Mesendoderm (in vitro differentiated cells): ENCODE measurements at places on chromosomes 5 and 9.

GRCh38 chr5:73966451-73966850 is 340.5 kb downstream of the ARHGEF28 start:
- DNase-seq = no peak

GRCh38 chr5:137656558-137656957 is 79.3 kb downstream of the KLHL3 start:
- DNase-seq = no peak

DNA sequence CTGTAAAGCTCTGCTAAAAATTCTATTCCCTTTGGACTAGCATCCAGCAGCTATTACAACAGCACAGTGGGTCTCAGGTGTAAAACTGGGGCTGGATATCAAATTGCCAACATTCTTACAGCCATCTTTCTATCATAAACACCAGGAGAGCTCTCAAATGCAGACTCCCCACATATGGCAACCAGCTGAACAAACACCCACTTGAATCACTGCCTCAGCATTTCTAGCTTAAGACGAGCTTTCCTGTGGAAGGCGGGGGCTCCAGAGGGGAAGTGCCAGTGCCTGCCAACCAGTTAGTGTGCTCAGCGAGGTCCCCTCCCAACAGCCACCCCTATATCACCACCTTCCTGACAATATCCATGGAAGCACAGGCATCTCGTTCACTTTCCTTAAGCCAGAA is 62.2 kb downstream of the IPPK start:
- no peak for DNase-seq

- no peak for DNase-seq
Measured at GRCh38 chr9:137476856-137477255, 17.7 kb upstream of the NSMF start.

DNA sequence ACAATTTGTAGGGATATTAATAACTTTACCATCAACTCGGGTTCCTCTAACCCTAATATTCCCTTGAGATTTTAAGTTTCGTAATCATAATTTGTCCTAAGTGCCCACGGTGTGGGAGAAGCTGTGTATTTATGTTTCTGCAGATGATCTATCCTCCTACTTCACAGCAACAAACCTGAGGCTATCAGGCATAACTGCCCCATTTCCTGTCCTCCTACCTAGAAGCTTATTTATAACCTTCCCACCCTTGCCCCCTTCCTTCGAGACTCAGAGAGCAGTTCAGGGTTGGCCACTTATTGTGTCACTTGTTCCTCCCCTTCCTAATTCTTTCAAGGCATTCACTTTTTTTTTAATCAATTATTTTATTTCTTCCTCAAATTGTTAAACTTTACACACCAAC is 29.6 kb upstream of the LCP2 start:
- DNase-seq = no peak

DNA sequence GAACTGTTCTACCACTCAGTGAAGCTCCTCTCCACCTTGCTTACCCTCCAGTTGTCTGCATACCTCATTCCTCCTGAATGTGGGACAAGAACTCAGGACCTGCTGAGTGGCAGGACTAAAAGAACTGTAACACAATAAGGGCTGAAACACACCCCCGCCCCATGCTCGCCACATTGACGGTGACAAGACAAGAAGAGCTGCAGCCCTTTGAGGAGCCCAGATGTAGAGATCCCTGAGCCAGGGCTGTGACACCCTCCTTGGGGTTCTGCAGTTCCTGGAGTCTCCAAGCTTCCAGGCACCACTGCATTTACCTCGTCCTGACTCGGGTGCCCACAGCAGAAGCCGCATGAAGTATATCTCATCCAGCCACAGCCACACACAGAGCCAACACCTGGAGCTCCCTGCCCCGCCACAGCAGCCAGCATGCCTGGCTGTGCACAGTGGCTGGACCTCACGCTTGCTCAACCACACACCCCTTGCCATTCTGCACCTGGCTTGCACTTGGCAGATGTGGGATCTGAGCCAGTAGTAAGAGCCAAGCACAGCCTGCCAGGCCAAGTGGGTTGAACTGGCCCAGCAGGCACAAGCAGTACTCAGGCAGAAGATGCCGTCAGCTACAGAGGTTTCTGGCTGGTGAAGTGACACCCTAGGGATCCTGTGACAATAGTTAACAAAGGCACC is 166.1 kb downstream of the RNF180 start:
- DNase-seq = no peak

DNA sequence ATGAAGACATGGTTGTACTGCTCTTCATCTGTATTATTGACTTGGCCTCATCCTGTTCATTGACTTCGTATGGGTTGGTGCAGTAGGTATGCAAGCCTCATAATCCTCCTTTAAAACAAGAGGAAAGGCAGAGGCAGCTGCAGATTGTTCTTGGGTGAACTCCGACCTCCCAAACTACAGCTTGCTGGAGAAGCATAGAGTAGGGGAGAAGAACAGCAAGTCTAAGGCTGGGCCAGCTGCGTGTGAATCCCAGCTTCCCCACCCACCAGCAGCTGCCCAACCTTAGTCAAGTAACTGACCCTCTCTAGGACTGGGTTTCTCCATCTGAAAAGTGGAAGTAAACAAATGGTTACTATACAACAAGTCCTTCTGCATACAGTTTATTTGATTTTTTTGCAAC is 114.5 kb upstream of the WWC1 start:
- DNase-seq = no peak

DNA sequence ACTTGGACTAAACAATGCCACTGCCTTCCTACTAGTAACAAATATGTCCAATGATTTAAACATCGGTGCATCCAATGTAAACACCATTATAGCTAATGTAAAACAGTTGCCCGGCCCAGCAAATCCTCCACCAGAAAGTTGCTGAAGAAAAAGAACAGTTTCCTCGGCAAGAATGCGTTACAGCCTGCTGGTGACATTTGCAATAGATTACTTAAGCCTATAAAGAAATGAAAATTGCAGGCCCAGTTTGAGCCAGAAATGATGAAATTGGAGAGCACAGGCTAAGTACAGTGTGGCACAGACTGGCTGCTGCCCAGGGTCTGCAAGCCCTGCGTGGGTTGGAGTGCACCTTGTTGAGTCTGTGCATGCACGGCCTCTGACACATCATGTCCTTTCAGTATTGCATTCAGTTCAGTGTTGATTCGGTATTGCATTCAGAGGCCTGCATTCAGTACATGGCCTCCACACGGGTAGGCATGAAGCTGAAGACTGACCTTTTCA is 406.0 kb upstream of the KLF4 start:
- DNase-seq = no peak

DNA sequence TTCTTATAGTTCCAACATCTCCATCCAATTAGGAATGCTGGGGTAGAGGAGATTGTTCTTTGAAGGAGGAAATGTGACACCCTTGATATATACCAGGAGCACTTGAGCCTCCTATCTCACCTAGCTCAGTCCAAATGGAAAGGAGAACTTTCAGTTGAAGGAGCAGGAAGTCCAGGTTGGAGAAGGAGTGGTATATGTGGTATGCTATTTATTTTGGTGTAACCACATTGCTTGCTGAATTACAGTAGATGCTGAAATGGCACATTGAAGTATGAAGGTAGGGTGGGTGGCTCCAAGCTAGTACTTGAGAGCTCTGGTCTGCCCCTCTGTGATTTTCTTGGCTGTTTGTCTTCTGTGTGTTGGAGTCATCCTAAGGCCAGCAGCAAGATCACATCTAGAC is 6.1 kb downstream of the CSNK1G3 start:
- DNase-seq = peak; percentile 43

DNA sequence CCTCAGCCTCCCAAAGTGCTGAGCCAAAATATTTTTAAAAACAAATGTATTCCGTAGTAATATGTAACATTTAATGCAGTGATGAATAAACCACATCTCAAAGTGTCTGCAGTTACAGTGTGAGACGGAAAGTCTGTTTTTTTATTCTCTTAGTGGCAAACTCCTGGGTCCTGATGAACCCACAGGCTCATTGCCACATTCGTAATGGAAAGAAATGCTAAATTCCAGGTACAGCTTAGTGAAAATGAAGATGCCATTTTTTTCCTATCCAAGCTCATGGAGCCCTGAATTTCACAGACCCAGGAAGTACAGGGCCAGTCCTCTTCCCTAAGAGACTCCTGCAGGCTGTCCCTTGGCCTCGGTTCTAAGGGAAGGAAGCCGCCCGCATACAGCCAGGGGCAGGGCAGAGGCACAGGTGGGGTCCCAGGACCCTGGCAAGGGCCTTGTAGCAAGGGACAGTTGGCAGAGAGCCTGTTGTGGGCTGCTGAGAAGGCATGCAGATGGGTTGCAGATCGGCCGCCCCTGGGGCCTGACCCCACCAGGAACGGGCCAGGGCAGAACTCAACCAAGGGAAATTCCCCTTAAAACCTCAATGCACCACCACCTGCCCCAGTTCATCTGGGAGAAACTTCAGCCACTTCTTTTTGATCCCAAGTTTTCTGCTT is 36.2 kb downstream of the IPPK start:
- no peak for DNase-seq

DNA sequence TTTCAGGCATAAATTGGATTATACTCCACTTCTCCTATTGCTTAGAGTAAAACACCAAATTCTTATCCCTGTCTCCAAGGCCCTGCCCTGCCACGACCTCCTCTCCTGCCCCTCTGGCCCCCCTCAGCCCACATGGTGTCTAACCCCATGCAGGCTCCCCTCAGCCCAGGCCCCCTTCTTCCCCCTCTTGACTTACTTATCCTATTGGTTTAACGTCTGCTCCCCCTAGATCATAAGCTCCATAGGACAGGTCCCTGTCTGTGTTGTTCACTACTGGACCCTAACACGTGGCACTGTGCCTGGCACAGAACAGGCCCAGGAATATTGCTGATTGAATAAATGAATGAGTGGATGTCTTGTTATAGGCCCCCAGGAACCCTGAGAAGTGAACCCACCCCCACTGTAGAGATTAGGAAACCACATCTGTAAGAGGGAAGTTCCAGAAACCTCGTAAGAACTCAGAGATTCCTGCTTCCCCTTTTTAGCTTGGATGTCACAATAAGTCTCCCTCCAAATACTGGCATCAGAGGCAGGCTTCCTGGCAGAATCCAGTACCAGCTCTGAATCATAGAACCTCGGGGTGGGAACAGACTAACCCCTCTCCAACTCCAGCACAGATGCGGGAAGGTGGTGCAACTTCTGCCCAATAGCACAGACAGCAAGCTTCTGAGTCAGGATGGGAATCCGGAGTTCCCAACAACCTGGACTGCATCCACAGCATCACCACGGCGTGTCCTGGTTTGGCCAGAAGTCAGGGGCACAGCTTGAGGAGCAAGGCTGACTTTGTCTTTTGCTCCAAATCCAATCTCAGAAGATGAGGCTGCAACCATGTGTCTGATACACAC is 31.5 kb downstream of the HRH2 start:
- DNase-seq = no peak

- DNase-seq = no peak
Measured at GRCh38 chr9:110509792-110510191, 69.7 kb downstream of the SVEP1 start.

DNA sequence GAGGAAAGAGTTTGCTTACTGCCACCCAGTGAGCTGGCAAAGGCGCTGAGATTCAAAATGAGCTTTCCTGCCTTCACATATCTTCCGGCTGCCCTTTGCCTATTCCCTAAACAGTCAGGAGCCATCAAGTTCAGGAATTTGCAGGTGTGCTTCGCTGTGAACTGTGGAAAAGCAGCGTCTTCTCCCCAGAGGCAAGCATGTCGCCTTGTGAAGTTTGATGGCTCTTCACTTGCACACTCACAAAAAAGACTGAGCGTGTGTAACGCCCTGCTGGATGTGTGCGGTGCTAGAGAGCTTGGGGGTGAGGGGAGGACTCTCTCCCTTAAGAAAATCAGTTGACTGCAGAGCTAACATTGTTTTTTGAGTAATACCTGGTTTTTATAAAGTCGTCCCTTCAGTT is 288.7 kb downstream of the DOCK8 start:
- peak; percentile 9 for DNase-seq

GRCh38 chr9:136662656-136663581 is at the start of gene EGFL7:
Gene EGFL7 (plus strand): TSS chr9:136662916. CDS start chr9:136668283, 5,367 bp downstream.
- DNase-seq = no peak

DNA sequence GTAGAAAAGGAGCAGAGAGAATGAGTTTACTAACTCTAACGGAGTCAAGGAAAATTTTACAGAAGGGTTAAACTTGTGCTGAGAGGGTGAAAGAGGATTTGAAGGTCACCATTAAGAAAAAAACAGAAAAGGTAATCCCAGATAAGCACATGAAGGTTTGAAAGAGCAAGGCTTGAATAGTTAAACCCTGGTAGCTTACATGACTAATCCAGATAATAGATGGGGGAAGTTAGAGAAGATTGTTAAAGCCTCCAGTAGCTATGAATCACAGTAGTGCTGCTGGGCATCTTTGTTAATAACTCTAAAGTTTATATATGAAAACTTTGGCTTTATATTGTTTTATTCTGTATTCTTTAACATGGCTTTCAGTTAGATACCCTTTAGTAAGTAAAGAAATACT is 354.5 kb upstream of the FTMT start:
- no peak for DNase-seq

- DNase-seq = no peak
Measured at GRCh38 chr5:180142824-180143610, 66.0 kb downstream of the RASGEF1C start.

- no peak for DNase-seq
Measured at GRCh38 chr9:107832871-107833270, 343.3 kb upstream of the KLF4 start.

DNA sequence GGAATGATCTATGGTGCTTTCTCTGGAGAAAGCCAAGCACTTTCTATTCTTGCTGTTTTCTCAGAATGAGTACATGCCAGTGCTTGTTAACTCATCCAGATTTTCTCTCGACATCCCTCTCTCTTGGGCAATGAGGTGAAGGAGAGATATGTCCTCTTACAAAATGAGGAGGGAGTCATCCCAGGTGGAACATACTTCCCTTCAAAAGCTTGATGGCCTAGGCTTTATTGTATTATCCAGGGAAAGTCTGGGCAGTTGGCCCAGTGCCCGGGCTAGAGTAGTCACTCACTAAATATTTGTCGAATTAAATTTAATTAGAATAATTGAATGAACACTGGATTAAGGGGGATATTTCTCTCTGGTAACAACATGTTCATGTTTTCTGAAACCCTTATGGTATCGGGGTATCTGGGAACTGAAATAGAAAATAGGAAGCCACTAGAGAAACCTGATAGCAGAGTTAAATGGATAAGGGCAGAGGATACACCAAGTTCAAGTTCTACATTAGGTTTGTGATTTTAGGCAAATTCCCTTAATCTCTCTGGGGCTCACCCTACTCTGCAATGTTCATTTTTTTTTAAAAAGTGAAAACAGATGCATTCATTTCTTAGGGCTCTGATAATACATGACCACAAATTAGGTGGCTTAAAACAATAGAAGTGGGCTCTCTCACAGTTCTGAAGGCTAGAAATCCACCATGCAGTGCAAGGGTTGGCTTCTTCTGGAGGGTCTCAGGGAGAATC is 99.6 kb downstream of the LIFR start:
- DNase-seq = no peak
